ENCODE measurements at places on chromosomes 2 and 18. TPM values are rescaled to one million over a fixed set of nuclear protein-coding genes. Genes with fewer than 3 reads are reported as not detected.
A peak's percentile ranks its signal among the peaks of the same experiment; 100 is the strongest.

The SCYGR4 gene
- total RNA-seq: not detected

DNA sequence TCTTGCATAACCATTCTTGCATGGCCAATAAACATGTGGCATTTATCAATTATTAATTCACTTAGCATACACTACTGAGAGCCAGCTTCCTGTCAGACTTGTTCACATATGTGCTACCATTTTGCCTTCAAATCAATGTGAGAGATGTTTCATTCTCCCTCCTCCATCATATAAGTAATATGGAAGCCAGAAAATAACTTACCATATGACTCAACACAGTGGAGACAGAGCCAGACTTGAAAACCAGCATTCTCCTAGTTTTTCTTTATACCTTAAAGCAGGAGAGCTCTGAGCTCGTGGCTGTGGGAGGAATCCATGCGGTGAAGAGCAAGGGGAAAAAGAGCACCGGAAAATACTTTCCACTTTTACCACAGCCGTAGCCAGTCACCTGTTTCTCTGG is 215.0 kb upstream of the LRATD1 start:
- DNase-seq: no peak

GRCh38 chr2:220127311-220127710 is 499.9 kb downstream of the SLC4A3 start:
- no peak for DNase-seq

- no peak for DNase-seq
These were observed 95.1 kb downstream of the DYM start for GRCh38 chr18:49365346-49365745.

DNA sequence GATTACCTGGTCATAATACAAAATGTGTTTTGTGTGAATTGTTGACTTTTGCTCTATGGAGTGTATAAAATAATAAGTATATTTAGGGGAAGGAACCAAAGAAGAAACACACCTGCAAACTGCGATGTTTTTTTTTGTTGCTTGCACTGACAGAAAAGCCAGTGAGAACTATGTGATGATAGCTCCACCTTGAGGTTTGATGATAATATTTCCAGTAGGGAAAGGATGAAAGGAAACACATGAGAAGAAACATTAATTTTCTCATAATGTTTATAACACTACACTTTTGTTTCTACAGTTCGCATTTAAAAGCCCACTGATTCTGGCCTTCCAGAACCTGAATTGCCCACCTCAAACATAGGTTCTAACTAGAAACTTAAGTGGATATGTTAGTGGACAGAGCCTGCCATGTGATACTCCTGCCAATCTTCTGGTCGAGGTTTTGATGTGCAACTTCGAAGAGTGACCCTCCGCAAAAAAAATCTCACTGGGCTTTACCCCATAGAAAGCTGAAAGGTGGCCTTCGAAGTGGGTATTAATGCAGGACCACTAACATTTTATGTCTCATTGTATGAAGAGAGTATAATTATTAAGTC is 476.4 kb upstream of the SPHKAP start:
- peak; percentile 29 for DNase-seq

GRCh38 chr2:159137511-159138241 is 148.8 kb downstream of the WDSUB1 start:
- DNase-seq: no peak

- DNase-seq: no peak
These were observed 124.4 kb downstream of the ASB1 start for GRCh38 chr2:238551091-238551490.

Measured in dermis microvascular lymphatic vessel endothelial cell (primary cell).